Activated CD8-positive, alpha-beta memory T cell treated with anti-CD3 and anti-CD28 coated beads for 1 hour (primary cell): ENCODE measurements at places on chromosomes 2 and 18.
A peak's percentile ranks its signal among the peaks of the same experiment; 100 is the strongest.

- no peak for DNase-seq
Observed at GRCh38 chr18:10965119-10965518, 184.2 kb downstream of the PIEZO2 start.

DNA sequence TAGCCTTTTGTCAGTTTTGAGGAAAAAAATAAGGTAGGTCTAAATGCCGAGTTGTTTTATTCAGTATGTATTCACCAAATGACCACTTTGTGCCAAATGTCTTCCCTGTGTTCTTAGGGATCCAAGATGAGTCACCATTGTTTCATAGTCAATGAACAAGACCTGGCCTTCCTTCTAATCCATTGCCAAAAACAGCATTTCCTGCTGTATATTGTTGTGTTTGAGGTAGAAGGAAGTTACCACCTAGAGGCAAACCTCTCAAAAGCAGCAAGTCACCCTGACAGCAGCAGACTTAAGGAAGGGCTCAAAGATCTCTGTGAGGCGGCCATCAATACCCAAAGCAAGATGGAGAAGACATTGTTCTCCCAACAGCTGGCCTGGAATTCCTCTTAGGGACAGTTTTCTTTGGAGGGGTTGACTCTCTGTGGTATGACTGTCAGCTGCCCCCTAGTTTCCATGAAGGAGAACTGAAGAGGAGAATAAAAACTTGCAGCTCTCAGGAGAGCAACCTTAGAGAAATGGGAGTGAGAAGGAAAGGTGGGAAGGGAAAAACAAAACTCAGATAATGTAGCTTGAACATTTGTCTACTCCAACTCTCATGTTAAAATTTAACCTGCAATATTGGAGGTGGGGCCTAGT is 328.3 kb downstream of the LRATD1 start:
- no peak for DNase-seq

DNA sequence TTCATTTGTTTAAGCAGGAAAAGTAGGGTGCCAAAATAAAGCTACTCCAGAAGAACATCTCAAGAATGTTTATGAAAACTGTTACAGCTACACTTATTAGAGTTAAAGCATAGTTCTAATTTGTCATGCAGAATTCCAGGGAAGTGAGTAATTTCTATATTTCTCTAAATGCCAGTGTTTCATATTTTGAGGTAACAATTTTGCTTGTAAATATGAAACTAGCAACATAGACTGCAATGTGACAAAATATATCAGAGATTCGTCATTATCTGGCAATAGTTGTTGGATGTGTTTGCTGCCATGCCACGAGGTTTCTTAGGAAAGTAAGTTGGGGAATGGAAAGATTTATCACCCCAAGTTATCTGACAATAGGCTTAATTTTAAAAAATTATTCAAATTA is 424.1 kb upstream of the ZEB2 start:
- DNase-seq = no peak

DNA sequence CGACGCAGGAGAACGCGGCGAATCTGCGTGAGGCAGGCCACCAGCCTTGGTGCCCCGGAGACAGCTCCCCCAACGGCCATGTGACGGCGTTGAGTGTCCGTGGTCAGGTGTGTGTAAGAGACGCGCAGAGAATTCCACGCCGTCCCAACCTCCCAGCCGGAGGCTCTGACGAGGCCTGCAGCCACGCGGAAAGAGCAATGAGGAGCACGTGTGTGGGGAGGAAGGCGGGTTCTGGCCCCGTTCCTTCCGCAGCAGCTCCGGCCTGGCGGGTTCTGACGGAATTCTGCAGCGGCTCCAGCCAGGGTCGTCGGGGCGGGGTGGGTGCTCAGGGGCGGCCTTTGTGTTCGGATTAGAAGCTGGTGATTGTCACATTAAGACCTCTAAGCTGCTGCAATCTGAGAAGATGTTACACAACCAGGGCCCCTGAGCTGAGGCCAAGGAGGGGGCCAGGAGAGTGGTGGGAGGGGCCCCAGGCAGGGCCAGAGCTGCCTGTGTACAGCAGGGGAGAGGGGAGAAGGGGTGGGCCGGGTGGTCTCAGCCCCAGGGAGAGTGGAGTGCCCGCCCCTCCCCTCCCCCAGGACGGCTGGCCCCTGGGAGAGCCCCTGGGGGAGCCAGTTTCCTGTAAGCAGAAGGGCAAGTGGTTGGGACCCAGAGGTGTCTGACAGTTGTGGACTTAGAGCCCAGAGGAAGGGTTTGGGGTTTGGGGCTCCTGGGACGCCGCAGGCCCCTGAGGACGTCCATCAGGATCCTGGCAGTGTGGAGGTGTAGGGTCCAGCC is 5.1 kb upstream of the GAL3ST2 start:
- no peak for DNase-seq

- no peak for DNase-seq
Observed at GRCh38 chr2:166802475-166802874, 85.8 kb upstream of the XIRP2 start.

GRCh38 chr2:130766711-130767407 is 11.5 kb downstream of the AMER3 start:
- no peak for DNase-seq

DNA sequence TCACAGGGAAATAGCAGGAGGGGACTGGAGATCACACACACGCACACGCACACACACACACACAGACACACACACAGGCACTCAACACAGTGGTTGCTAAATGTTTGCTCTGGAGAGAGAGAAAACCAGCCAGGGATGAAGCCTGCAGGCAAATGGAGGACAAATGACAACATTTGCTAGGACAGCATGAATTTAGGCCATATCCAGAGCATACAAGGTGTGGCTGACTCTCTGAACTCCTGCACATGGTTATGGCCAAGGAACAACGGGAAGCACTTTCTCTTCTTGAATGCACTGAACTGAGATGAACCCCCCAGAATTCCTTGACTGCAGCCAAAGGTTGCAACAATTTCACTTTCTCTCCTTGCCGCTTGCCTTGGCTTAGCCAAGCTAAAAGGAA is 230.0 kb upstream of the RASGRP3 start:
- no peak for DNase-seq

DNA sequence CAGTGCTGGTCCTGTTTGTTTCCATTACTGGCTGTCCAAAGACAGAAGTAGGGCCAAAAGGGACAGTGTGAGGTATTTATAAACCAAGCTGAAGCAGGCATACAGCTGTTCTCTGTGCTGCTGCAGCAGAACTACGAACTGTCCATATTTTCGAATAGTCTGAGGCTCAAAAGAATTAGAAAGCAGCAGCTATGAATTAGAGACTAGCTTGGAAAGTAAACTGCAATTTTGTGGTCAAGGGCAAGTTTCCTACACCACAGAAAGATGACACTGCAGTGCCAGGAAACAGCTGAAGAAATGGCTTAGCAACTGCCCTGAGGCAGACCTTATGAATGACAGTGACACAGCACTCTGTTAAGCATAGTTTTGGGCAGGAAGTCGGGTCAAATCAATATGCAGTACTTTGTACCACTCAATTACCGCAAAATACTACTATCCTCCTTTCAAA is 125.3 kb downstream of the TMEM131 start:
- DNase-seq = peak; percentile 14

- DNase-seq = no peak
Observed at GRCh38 chr18:24219561-24220317, 80.9 kb downstream of the CABYR start.

DNA sequence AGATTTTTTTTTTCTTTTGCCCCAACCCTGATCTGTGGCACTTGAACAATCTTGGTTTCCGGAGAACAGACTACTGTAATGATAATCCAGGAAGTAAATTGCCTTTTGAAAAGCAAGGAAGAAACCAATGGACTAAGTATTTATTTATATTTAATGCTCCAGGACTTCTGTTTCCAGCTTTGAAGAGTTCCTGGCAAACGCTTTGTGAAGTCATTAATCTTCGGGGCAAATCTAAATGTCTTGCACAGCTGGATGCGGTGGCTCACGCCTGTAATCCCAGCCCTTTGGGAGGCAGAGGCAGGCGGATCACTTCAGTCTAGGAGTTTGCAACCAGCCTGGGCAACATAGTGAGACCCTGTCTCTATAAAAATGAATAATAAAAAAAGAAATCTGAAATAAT is 135.1 kb upstream of the GATA6 start:
- no peak for DNase-seq

- DNase-seq = no peak
Observed at GRCh38 chr2:176414641-176415040, 145.4 kb downstream of the MTX2 start.

DNA sequence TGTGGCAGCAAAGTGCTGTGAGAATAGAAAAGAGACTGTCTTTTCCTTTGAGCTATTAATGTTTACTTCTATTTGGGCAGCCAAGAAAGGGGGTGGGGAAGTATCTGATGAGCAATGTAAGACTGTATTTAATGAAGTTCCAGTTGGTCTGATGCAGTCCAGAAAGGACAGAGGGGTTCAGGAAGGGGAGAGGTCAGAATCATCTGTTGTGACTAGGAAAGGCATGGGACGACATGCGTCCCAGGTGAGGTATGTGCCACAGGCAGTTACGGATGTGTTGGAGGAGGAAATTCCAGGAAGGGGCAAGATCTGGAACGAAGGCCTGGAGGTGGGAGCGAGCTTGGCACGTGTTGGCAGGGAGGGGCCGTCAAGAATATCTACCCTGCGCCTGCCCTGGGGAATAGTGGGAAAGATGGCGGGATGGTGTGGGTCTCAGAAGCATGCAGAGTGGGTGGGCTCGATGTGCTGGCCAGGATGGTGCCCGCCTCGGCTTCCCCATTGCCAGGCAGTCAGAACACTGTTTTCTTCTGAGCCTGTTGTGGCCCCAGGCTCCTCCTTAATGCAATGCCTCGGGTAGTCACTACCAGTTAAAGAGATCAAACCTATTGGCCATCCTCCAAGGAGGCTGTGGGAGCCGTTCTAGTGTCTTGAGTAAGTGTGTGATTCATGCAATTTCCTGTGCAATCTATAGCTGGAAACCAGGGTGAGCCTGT is 57.8 kb upstream of the TXNDC2 start:
- no peak for DNase-seq

DNA sequence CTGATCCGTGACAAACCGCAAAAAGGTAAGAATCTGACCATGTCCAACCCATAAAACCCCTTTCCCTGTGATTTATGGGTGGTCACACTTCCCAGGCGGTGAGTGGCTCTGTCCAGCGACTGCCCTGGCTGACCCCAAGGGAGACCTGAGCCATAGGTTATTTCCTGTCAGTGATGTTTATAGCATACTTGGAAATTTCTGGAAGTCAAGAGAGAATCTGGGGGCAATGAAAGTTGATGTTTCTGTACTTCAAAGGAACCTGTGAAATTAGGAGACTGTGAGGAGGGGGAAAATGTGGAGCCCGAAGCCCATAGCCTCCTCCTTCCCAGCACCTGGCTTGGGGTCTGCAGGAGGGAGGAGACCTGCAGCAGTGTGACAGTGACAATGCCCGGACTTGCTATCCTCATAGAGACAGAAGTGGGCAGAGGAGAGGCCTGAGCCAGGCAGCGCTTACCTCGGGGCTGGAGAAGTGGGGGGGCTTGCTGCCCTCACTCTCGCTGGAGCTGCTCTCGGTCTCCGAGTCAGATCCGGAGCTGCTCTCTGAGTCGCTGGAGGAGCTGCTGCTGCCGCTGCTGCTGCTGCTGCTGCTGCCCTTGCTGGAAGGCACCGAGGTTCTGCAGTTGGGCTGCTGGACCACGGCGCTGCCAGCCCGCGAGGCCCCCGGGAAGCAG is 111.3 kb upstream of the REV1 start:
- no peak for DNase-seq

DNA sequence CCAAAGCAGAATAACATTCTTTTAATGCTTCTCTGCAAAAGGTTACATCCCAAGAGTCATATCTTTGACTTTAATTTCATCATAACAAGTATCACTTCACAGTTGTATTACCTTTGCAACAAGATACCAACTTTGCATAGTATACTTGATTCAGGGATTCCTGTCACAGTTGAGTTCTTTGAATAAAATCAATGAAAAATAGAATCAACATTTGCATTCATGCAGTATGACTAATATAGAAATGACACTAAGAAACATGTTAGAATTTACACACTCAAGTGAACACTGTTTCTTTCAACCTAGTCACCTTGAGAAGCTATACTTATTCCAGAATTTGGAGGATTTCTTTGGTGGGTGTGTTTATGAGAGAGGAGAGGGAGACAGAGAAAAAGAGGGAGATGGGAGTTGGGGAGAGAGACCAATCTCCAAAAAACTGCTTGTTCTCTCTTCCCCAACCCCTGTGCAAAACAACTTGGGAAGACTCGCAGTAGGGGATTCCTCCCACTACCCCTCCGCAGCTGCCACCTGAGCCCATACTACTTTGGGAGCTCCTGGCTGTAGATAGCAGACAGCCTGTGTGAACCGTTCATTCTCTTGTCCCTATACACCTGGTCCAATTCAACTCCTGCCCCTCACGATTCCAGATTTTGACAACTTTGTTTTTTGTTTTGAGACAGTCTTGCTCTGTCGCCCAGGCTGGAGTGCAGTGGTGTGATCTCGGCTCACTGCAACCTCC is 57.7 kb downstream of the PELI1 start:
- no peak for DNase-seq

DNA sequence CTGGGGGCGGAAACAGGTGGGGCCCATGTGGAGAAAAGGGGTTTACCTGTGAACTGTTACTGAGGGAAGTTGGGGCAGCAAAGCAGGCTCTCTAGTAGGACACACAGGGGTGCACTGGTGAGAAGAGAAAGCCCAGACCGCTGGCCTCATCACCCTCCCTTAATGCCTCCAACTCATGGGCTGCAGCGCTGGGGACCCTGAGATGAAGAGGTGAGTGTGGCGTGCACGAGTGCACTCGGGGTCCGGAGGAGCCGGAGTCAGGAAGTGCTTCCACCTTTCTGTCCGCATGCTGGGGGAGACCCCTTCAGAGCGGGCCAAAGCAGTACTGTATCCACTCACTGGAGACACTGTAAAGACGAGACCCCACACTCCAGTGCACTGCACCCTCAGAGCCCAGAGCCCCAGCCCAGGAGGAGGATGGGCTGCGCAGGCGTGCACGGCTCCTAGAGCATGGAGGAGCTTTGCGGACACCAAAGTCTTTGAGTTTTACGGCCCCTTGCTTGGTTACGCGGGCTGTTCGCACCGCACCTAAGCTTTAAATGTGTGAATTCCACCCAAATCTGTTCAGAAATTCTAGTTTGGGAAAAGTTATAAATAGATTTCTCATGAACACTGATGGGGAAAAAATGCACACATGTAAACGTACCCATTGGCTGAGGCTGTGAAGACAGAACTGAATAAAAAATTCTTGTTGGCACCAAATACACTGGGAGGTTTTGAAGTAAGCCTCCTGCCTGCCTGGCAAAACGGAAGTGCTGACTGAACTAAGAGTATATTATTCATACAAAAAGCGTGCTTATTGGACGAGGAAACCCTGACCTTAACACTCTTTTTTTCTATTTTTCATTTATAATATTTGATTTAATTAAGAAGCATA is 45.4 kb upstream of the PPP4R1 start:
- no peak for DNase-seq

GRCh38 chr2:198297350-198297749 is 493.0 kb downstream of the PLCL1 start:
- no peak for DNase-seq
